ENCODE measurements at places on chromosomes 11 and 22. TPM values are rescaled to one million over a fixed set of nuclear protein-coding genes. Genes with fewer than 3 reads are reported as not detected.

DNA sequence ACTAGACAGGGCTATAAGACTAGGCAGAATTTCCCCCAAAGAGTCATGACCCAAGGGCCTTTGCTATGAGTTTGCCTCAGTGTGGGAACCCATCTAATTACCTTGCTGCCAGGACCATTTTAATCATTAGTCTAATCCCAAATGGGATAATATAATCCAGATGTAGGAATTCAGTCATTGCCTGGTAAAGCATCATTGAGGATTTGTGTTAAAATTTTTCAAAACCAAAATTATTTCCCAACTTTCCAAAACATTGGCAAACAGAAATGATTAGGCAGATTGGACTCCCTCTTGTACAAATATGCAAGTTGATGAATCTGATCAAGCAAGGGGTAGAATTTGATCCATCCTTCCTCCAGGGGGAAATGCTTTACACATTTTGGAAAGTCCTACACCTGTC lies 16.2 kb upstream of the MMP13 start:
- no peaks in the 10 kb centered on the region for H3K36me3 ChIP-seq
- H3K27me3 ChIP-seq, result no peaks in the 10 kb centered on the region
- DNase-seq, result no peak
- no peak overlapping the region for H3K4me3 ChIP-seq
- no peaks in the 10 kb centered on the region for H3K4me1 ChIP-seq
- H3K27ac ChIP-seq, result no peak overlapping the region

SLC16A8 gene
- not detected for total RNA-seq

- H3K4me1 ChIP-seq, result peaks cover 5% of the 10 kb centered on the region
- DNase-seq, result no peak
- no peaks in the 10 kb centered on the region for H3K27me3 ChIP-seq
These were observed 92.6 kb downstream of the DEPDC5 start for GRCh38 chr22:31846161-31847115.

DNA sequence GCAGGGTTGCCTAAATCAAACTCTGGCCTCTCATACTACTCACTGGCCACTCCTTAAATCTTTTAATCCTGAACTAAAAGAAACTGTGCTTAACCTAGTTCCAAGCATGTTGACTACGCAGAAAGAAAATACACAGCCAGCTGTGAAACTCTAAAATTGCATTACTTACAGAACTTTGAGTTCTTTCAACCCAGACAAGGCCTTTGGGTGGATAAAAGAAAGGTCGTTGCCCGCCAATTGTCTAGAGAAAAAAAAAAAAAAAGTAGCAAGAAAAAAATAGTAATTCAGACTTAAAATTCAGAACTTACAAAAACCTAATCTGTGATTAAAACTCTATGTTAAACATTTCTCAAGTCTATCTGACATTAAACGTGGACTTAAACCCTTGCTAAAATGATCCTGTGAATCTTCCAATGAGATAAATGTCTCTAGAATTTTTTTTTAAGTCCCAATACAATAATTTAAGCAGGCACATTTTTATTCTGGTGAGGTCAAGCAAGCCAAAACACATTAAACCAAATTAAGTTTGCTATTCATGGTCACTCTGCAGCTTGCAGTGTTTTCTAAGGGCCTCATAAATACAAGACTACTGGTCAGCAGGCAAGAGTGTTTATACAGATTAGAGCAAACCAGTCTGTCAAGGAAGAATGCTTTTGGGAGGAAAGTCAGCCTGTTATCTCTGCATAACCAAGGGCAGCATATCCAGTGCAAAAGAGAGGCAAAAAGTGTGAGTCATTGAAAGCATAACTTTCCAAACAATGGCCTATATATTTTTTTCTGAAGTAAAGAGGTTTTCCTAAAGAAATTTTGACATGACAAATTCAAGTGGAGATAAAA lies 29.5 kb upstream of the CCDC34 start:
- H3K4me1 ChIP-seq, result peaks cover 16% of the 10 kb centered on the region
- peak overlapping the region; percentile 52 for H3K27ac ChIP-seq
- no peaks in the 10 kb centered on the region for H3K27me3 ChIP-seq
- H3K36me3 ChIP-seq, result no peaks in the 10 kb centered on the region
- DNase-seq, result no peak
- H3K4me3 ChIP-seq, result no peak overlapping the region

DNA sequence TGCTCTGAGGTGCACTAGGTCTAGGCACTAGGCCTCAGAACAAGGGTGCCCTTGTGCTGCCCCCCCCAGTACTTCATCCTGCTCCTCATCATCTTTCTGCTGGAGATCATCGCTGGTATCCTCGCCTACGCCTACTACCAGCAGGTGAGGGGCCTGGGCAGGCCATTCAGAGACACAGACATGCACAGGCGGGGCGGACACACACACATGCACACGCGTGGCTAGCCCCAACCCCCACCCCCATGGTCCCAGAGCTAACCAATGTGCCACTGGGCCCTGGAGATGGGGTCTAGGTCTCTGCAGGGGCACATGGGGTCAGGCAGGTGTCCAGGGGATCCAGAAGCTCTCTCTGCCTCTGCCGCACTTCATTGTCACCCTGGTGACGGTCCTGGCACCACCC lies 3.9 kb downstream of the CD151 start:
- H3K4me1 ChIP-seq, result peaks cover 44% of the 10 kb centered on the region
- H3K27ac ChIP-seq, result no peak overlapping the region
- no peak overlapping the region for H3K4me3 ChIP-seq

RFPL3 gene
- not detected for total RNA-seq

MRGPRE gene
- total RNA-seq, result not detected

ELFN2 gene
- not detected for total RNA-seq

- no peaks in the 10 kb centered on the region for H3K36me3 ChIP-seq
- H3K27ac ChIP-seq, result peak overlapping the region; percentile 93
- H3K27me3 ChIP-seq, result no peaks in the 10 kb centered on the region
These were observed 585 bp downstream of the ARHGEF12 start for GRCh38 chr11:120336641-120337354.

PANX3 gene
- not detected for total RNA-seq

DNA sequence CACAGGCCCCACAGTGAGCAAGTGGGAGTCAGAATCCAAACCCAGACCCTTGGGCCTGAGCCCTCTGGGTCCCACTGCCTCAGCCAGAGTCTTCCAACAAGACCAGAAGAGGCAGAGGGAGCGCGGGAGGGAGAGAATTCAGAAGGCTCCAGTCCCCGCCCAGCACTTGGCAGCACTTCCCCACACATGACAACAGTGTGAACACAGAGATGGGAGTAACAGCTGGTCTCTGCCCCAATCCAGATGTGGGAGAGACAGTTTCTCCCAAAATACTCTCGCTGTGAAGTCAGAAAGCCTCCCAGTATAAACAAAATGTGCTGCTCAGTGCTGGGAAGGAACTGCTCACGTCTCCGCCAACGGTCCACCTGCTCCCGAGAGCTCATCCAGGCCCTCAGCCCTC lies 219.9 kb downstream of the MN1 start:
- peak; percentile 13 for DNase-seq
- no peak overlapping the region for H3K4me3 ChIP-seq
- no peaks in the 10 kb centered on the region for H3K27me3 ChIP-seq
- H3K4me1 ChIP-seq, result peaks cover 4% of the 10 kb centered on the region

DNA sequence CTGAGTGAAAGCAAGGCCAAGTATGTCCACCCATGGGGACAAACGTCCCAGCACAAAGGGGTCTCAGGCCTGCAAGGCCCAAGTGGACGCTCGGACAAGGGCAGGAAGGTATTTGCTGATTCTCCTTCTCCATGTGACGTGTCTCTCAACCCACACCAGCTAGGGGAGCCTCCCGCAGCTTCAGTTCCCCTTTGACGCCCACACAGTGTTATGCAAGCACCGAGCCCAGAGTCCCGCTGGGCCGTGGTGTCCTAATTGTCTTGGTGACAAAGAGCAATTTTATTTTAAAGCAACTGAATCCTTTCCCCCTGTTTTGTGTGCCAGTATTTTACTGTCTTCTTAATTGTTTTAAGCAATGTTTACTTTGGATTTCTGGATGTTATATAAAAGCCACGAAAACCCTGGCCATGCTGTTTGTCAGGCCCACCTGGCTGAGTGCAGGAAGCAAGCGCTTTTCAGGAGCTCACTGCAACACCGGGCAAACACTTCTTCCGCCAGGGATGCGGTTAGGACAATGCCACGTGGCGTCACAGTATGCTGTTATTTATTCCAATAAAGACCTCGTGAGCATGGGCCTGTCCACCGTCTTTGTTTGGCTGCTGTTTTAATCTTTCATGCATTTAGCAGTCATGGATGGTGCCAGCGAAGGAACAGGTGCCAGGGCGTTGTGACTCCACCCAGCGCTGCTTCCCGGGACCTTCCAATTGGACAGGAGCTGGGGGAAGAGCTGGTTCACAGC lies 8.2 kb upstream of the PARVG start:
- no peaks in the 10 kb centered on the region for H3K27me3 ChIP-seq
- no peak overlapping the region for H3K27ac ChIP-seq
- H3K4me1 ChIP-seq, result no peaks in the 10 kb centered on the region
- H3K4me3 ChIP-seq, result no peak overlapping the region

DNA sequence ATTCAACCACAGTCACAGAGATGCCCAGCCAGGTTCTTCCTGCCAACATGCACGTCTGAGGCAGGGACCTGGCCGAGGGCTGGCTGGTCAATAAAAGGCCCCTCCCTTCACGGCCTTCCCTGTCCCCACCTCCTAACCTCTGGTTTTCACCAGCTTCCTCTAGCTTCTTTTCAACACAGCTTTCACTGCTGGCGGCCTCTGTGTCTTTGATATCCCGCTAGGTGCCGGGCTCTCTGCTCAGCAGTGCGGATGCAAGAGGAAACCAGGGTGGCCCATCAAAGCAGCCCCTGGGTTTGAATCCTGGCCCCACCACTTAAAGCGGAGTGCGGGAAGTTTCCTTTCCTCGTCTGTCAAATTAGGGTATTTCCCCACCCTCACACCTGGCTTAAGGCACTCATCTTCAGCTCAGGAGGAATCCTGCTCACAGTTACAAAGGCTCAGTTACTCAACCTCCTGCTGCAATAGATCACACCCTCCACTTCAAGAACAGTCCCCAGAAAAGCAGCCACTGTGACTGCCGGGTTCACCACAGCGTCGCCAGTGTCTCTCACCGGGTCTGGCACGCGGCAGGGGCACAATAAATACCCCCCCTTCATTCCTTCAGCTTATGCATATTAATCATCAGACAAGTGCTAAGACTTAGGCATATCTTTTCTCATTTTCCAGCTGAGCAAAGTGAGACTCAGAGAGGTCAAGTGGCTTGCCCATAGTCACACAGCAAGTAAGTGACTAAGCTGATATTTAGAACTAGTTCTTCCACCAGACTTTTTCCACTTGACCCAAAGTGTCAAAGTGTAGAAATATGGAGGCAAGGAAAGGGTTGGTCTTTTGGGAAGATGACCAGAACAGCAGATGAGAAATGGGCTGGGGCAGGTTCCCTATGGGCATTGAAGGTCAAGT lies 45.7 kb downstream of the TXN2 start:
- peak; percentile 72 for DNase-seq
- peak overlapping the region; percentile 84 for H3K27ac ChIP-seq
- peaks cover 38% of the 10 kb centered on the region for H3K4me1 ChIP-seq
- H3K27me3 ChIP-seq, result no peaks in the 10 kb centered on the region

NLRP14 gene
- total RNA-seq, result not detected

GRCh38 chr11:92295175-92296137 lies 70.8 kb downstream of the FAT3 start:
- no peak overlapping the region for H3K4me3 ChIP-seq
- DNase-seq, result no peak
- H3K36me3 ChIP-seq, result no peaks in the 10 kb centered on the region
- H3K27ac ChIP-seq, result no peak overlapping the region
- H3K4me1 ChIP-seq, result no peaks in the 10 kb centered on the region
- H3K27me3 ChIP-seq, result no peaks in the 10 kb centered on the region

NAV2 gene
- total RNA-seq, result 88.6 TPM

DNA sequence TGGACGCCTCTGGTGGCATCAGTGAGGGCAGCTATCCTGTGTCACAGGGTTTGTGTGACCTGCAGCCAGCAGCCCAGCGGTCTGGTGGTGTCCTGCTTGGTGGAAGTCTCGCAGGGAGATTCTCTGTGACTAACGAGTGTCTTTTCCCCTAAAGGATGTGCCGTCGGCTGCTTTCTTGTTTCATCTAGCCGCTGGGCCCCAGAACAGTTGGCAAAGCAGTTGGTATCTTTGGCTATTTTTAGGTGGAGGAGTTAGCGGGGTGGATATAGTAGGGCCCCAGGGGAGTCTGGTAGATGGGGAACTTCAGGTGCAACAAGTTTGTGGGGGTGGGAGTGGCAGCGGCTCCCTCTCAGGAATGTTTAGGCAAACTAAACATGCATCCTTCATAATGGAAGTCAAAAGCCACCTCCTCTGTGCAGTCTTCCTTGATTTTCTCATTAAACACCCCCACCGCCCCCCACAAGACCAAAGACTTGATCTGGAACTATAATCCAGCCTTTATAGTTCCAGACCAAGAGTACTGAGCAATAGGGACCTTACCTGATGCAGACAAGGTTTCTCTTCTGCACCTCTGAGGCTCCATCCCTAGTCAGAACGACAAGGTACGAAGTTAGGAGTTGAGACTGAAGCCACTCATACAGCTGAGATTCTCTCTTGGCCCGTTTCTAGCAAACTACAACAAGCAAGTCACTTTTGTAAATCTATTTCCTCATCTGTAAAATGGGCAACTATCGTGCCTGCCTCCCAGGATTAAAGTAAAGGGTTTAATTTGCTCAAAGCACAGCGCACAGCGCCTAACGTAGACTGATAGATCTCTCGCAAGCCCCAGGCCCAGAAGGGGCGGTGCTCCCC lies 1.1 kb upstream of the PELI3 start:
- peaks cover 4% of the 10 kb centered on the region for H3K4me1 ChIP-seq
- DNase-seq, result no peak
- no peak overlapping the region for H3K4me3 ChIP-seq
- H3K27me3 ChIP-seq, result no peaks in the 10 kb centered on the region

GRCh38 chr11:134358165-134358855 lies 26.5 kb downstream of the GLB1L2 start:
- no peak overlapping the region for H3K27ac ChIP-seq
- H3K27me3 ChIP-seq, result no peaks in the 10 kb centered on the region
- peaks cover 15% of the 10 kb centered on the region for H3K4me1 ChIP-seq
- DNase-seq, result no peak
- no peak overlapping the region for H3K4me3 ChIP-seq
- H3K36me3 ChIP-seq, result no peaks in the 10 kb centered on the region

- H3K4me1 ChIP-seq, result no peaks in the 10 kb centered on the region
- H3K36me3 ChIP-seq, result no peaks in the 10 kb centered on the region
- no peaks in the 10 kb centered on the region for H3K27me3 ChIP-seq
- DNase-seq, result no peak
- no peak overlapping the region for H3K27ac ChIP-seq
These were observed 97.9 kb downstream of the ZNF280B start for GRCh38 chr22:22410677-22411076.

GRCh38 chr11:40602866-40603552 lies 856.4 kb downstream of the LRRC4C start:
- no peak for DNase-seq
- no peaks in the 10 kb centered on the region for H3K27me3 ChIP-seq
- H3K27ac ChIP-seq, result no peak overlapping the region
- H3K4me1 ChIP-seq, result no peaks in the 10 kb centered on the region
- no peak overlapping the region for H3K4me3 ChIP-seq
- H3K36me3 ChIP-seq, result no peaks in the 10 kb centered on the region

SGSM1 gene
- total RNA-seq, result 4.2 TPM

- no peak overlapping the region for H3K4me3 ChIP-seq
- no peaks in the 10 kb centered on the region for H3K27me3 ChIP-seq
- no peaks in the 10 kb centered on the region for H3K4me1 ChIP-seq
- no peak overlapping the region for H3K27ac ChIP-seq
These were observed 20.7 kb downstream of the SPATA19 start for GRCh38 chr11:133824593-133824992.

- no peak overlapping the region for H3K4me3 ChIP-seq
- no peaks in the 10 kb centered on the region for H3K4me1 ChIP-seq
- DNase-seq, result no peak
These were observed 44.5 kb downstream of the SC5D start for GRCh38 chr11:121337078-121337477.

GDPD5 gene
- 6.2 TPM for total RNA-seq

MS4A12 gene
- total RNA-seq, result not detected
